Ureter (tissue), 1 donor: ENCODE measurements at places on chromosomes 4 and X.

GRCh38 chrX:39689376-39690104 lies 408.2 kb downstream of the BCOR start:
- no peak for DNase-seq

GRCh38 chrX:19005909-19006308 lies 22.0 kb upstream of the PHKA2 start:
- DNase-seq: no peak

DNA sequence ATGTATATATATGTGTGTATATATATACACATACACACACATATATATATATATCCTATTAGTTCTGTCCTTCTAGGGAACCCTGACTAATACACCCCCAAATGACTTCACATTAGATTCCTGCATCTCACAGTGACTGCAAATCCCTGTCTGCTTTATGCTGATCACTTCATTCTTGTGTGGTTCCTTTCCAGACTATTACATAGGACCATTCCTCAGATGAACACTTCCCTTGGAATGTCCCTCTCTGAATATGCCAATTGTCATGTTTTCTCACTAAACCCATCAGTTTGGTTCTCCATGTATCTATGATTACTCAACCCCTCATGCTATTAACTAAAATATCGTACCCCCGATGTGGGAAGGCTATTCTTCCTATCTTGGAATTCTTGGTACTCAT lies 605.2 kb upstream of the NR3C2 start:
- DNase-seq: no peak

DNA sequence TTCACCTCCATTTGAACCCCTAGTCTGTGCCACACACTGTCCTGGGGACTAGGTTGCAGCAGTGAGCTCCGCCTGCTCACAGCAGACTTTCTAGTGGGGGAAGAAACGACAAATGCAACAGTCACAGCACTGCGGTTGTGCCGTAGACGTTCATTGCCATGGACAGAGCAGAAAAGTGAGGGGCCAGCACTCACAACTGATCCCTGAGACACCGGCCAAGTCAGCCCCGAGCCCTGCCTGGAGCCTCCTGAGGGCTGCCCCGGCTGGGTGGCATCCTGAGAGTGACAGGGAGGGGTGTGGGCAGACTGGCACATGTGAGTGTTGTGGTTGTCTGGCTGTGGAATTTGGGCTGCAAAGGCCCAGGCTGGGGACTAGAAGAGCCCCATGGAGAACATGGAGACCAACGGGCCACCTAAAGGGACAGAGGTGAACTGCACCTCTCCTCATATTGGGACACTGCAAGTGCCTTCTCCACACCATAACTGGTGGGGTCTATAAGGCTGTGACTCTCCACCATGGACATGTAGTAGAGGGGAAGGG lies 4.6 kb downstream of the DUSP9 start:
- no peak for DNase-seq

GRCh38 chrX:124217304-124218251 lies 114.9 kb upstream of the TEX13D start:
- no peak for DNase-seq

DNA sequence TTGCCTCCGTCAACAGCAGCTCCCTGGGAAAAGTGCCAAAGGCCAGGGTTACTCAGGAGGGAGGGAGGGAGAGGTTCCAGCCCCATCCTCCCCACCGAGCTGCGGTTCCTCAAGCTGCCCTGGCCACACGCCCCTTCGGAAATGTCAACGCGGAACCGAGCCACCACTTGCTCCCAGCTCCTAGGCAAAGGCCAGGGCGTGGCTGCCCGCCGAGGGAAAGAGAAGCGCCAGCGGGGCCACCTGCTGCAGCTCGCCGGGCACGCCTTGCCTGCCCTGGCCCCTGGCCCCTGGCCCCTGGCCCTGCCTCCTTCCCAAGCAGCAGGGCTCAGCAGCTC lies 15.3 kb downstream of the SLC6A8 start:
- DNase-seq: no peak

DNA sequence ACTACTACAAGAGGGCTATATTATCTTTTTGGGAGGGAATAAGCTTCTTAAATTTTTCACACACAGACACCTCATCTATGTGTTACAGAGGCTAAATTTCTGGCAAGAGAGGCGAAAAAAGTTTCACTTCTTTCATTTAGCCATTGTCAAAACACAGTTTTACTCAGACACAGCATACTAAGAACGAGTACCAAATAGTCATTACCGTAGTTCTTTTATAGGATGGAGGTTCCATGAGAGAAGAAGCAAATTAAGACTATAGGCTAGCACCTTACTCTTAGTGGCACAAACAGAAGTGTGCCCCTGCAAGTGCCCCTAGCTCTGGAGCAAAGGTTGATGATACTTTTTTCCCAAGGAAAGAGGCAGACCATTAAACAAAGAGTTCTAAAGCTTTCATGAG lies 26.2 kb downstream of the UGT2B7 start:
- DNase-seq: no peak

DNA sequence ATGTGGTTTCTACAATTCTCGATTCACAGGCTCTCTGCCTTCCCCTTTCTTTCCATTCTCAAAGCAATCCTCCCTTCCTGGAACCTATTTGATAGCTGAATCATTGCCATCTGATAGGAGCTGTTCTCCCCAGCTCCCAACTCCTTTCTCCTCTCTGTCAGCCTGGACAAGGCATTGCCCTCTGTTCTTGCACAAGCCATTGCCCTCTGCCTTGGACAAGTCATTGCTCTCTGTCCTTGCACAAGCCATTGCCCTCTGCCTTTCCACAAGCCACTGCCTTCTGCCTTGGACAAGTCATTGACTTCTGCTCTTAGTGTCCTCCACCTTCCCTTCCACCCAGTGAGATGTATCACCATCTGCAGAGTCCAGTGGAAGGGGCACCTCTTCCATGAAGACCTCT lies 256.1 kb upstream of the STS start:
- no peak for DNase-seq

GRCh38 chr4:71275570-71275969 lies 63.2 kb upstream of the SLC4A4 start:
- DNase-seq: no peak

- DNase-seq: no peak
Observed at GRCh38 chr4:41461780-41462307, 76.1 kb upstream of the LIMCH1 start.

DNA sequence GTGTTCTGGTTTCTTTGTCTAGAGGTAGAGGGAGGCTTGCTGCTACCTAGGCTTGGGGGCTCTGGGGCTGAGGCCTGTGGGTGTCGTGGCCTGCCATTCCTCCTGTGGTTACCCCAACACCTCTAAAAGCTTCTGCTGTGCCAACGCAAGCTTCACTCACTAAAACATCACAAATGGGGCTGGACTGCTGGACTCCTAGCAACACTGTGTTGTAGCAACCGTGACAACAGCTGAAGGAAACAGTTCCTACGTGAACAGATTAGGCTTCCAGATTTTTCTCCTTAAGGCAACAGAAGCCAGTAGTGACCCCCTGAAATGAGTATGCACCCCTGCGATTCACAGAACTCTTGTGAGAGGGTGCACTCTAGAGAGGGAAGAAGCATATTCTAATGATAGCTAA lies 138.3 kb upstream of the TEX13D start:
- DNase-seq: no peak

GRCh38 chrX:102627640-102628039 lies 23.6 kb upstream of the GPRASP1 start:
- DNase-seq: no peak

GRCh38 chr4:155745984-155746383 lies 12.8 kb upstream of the GUCY1B1 start:
- DNase-seq: no peak

DNA sequence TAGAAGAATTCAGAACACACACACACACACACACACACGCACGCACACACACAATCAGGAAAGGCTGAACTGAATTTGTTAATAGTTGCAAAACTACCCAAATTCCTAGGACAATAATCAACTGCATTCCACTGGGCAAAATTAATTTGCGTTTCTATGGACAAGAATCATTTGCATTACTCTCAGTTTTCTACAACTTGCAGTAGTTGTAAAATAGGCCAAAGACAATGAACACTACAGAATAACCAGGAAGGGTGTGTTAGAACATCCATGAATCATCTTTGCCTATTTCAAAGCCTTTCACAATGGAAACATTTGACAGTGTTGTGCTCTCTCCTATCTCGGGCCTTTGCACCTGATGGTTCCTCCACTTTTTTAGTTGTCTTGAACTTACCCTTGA lies 77.1 kb upstream of the IGFBP7 start:
- no peak for DNase-seq

- no peak for DNase-seq
Observed at GRCh38 chrX:57930051-57930450, 19.8 kb upstream of the ZXDA start.

GRCh38 chr4:139988863-139989765 lies 164.9 kb downstream of the MAML3 start:
- DNase-seq: peak; percentile 54

- DNase-seq: no peak
Observed at GRCh38 chr4:52550186-52550585, 108.9 kb downstream of the USP46 start.

DNA sequence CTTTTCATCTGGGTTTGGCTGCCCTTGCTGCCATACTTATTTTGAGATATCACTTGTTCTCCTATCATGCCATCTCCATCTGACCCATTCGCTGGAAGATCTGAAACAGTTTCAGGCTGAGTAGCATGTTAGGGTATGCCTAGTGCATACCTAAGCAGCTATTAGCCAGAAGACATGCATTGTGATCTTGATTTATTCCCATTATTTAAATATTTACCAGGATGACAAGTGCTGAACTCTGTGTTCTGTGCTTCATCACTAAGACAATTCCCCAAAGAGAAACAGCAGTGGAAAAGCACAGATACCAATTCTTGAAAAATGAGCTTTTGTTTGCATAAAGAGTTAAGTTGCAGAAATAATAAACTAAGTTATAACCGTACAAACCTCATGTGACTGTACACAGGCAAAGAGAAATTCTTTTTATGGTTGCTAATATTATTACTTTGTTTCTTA lies 271.0 kb upstream of the ARSJ start:
- no peak for DNase-seq

GRCh38 chr4:26310264-26310663 lies 10.6 kb upstream of the RBPJ start:
- no peak for DNase-seq

DNA sequence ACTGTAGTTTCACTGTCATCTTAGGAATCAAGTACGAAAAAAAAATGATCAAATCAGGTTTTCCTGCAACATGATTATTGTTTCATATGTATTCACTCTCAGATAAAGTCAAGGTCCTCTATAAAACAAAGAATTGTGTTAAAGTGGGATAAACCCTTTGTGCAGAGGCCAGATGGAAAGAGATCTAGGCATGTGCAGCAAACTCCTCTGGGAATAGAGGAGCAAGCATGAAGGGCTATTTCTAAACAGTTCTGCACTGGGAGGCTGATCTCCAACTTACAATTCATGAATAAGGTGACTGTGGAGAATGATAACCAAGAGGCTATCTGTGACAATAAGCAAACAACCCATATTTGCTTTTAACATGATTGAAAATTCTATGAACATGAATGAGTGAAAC lies 2.4 kb upstream of the WDFY3 start:
- no peak for DNase-seq

GRCh38 chrX:41471786-41472185 lies 24.6 kb downstream of the NYX start:
- no peak for DNase-seq

- no peak for DNase-seq
Observed at GRCh38 chrX:15988661-15989603, 134.3 kb upstream of the AP1S2 start.

DNA sequence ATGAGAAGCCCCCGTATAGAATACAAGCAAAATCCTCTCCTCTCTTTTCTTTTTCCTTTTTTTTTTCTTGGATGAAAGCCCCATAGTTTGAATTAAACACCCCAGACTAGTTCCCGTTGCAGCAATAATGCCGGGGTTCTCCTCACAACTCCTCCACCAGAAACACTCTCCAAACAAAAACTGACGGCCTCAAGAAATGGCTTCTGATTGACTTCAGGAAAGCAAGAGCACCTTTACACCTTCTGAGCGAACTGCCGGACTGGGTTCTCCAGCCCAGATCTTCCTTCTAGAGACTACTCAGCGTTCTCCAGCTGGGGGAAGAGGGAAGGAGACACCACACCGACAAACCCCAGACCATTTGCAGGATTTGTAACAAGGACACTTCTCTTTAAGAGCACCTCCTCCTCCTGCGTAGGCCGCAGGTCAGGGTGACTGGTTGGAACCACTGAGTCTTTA lies 4.0 kb downstream of the HAND2 start:
- no peak for DNase-seq

DNA sequence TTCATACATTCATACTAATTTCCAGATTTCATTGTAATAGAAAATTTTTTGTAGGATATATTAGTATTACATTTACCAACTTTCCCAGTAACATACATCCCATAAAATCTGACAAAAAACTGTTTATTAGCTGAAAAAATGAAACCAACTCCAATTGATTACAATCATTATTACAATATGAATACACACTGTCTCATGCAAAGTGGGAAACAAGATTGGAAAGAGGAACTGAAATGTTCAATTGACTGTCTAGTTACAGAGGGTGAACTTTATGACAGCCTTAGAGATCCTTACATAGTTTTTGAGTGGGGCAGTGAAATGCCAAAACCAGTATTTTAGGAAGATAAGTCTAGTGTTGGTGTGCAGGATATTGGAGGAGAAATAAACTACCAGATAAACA lies 2.3 kb upstream of the AMBN start:
- no peak for DNase-seq

- DNase-seq: no peak
Observed at GRCh38 chrX:69431420-69431819, 72.7 kb upstream of the NALF2 start.

DNA sequence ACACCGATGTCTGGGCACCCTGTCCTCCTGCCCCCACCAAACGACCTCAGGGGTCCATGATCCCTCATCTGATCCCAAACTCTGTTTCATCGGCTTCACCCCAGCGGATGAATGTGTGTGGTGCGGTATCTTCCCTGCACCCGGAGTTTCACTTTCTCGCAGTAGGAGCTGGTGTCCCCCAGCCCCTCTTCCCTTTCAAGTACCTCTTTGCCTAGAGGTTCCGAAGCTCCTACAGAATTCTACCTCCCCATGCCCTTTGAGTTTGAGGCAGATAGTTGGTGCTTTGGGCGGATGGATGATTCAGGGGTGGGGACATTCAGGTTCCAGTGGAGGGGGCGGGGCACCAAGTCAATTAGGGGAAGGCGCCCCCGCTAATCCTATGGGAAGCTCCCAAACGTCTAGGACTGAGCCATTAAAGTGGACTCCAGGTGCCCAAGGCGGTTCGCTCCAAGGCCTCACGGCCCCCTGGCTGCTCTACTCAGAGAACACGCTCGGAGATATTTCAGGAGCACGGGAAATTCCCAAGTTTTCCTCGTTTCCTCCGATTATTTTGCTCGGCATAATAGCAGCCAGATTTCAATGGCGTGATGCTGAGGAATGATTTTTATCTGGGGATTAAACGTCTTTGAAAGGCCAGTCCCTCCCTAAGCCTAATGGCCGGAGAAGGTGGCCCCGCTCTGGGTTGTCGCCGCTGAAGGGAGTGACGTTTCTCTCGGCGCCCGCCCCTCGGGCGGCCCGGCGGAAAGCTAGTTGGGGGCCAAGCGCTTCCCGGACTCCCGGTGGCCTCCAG lies 1.3 kb downstream of the MSX1 start:
- DNase-seq: no peak

- no peak for DNase-seq
Observed at GRCh38 chr4:165506849-165507248, 128.0 kb downstream of the CPE start.
